ENCODE measurements at places on chromosomes 13 and 19.

DNA sequence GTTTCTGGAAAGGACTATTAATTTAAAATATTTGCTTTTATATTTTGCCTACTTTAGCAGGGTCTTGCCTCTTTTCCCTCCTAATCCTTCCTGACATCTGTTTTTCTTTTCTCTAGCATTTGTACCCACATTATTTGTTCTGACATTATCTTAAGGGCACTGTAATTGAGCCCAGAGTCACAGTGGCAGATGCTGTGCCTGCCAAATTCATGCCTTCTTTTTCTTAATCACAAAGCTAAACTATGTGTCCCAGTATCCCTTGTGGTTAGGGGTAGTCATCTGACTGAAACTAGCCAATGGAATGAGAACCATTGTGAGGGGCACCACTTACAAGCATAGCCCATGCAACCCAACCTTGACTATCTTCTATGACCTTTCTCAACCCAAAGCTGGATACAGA lies 562.9 kb downstream of the MYO16 start:
- no peak for DNase-seq

DNA sequence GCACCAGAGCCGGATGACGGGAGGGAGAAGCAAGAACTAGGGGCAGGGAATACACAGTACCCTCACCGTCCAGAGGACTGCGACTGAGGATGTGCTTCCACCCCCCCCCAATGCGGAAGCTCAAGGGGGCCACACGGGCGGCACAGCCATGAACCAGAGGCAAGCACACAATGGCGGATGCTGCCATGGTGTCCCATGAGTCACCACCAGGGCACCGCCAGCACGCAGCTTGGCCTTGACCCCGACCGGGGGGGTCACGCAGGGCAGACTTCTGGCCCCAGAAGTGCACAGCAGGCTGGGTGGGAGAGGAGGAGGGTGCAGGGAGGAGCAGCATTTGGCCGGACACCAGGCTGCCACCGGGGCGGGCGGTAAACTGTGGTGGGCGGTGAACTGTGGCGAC lies 83.5 kb upstream of the ZNF254 start:
- no peak for DNase-seq

DNA sequence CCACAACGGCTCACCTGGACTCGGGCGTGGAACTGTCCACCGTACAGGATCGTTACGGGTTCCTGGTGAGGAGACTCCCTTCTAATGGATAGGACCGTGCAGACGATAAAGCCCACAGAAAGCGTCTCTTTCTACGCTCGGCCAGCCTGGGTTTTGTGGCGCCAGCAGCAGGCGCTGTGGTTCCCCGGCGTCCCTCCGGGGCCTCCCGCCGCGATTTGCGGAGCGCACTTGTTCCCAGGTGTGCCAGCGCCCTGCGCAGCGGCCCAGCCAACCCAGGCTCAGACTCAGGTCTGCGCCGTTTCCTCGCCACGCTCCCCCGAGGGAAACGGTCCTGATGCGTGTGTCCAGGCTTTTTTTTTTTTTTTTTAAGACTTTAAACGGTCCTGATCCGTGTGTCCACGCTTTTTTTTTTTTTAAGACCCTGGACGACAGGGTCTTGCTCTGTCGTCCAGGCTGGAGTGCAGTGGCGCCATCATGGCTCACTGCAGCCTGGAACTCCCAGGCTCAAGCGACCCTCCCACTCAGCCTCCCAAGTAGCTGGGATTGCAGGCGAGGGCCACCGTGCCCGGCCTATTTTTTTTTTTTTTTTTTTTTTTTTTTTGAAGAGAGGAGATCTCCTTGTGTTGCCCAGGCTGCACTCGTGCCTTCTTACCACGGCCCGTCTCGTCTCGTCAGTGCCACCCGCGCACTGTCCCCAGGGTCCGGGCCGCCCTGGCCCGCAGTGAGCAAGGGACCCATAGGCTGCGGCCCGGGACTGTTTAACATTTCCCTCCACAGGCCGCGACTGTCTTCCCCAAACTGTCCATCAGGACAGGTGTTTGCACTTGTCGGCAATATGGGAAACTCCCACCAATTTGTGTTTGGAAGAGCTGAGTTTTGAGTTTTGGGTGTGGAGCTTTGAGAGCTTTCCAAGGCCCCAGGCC lies 23.8 kb downstream of the GJA3 start:
- peak; percentile 20 for DNase-seq

DNA sequence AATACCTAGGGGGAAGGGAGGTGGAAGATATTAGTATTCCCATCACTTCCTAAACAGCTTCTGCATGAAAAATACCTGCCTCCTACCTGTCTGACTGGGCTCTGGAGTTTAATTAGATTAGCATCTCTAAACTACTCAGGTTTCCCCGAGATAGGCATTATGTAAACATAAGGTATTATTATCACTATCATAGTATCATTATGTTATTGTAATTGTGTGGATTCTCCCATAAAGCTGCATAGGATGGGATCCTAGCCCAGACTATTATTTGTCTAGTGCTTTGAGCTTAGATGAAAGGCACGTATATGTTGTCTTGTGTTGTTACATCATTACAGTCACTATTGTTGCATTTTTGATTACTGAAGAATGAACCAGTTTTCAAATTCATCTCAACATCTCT lies 115.2 kb upstream of the SOX21 start:
- no peak for DNase-seq

DNA sequence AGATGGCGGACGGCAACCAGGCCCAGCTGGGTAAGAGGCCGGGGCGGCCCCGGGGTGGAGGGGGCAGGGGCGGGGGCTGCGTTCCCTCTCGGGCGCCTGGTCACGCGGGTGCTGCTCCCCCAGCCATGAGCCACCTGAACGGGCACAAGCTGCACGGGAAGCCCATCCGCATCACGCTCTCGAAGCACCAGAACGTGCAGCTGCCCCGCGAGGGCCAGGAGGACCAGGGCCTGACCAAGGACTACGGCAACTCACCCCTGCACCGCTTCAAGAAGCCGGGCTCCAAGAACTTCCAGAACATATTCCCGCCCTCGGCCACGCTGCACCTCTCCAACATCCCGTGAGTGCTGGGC lies 11.1 kb downstream of the PTBP1 start:
- no peak for DNase-seq

DNA sequence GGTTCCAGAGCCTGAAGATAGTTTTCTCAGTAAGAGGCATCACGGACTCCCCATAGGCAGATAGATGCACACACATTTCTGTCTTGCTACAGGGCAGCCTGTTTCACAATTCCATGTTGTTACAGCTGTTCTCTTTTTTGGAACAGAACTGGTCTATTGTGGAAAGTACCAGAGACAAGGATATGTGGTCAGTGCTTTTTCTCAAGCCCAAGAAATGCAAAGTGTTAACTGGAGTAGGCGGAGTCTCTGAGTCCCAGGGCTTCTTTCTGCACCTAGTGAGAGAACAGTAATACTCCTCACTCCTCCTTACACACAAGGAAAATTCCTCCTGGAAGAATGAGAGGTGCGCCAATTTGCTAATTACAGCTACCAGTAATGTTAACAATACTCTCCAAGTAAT lies 141.6 kb upstream of the ARGLU1 start:
- no peak for DNase-seq

GRCh38 chr19:55472463-55472862 lies 4.0 kb upstream of the ZNF628 start:
- DNase-seq: no peak
